ENCODE measurements at places on chromosomes 1 and 21.

- DNase-seq = no peak
These were observed 12.0 kb upstream of the ADORA3 start for GRCh38 chr1:111515291-111516004.

GRCh38 chr21:45511007-45511406 lies 31.2 kb downstream of the SLC19A1 start:
- no peak for DNase-seq

DNA sequence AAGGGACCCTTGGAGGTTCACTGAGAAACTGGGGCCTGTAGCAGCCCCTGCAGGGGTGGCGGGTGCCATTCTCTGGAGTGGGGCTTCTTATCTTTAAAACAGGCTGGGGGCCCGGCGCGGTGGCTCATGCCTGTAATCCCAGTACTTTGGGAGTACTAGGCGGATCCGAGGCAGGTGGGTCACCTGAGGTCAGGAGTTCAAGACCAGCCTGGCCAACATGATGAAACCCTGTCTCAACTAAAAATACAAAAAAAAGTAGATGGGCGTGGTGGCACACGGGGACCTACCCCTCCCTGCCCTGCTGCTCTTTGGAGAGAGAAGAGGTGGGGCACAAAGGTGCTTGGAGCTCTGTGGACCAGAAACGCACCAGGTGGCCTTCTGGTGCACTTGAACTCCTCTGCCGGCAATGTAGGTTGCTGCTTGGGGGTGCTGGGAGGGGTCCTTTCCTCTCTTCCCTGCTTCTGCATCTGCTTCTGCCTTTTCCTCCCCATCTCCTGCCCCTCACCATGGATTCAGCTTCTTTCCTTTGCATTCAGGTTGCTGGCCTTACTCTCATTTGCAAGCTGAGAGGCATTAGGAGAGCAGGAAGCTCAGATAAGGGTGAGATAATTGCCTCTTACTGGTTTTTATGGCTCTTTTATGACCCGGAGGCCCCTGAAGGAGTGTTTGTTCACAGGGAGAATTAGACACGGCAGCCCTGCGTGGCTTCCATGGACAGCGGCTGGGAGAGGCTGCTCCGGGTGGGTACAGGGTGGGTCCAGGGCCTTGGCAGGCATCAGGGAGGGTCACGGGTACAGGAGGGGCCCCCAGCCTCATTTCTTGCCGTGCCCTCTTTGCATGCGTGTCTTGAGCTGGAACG lies 57.4 kb downstream of the ARHGEF10L start:
- no peak for DNase-seq

GRCh38 chr1:209835782-209836298 lies 8.1 kb downstream of the UTP25 start:
- no peak for DNase-seq

DNA sequence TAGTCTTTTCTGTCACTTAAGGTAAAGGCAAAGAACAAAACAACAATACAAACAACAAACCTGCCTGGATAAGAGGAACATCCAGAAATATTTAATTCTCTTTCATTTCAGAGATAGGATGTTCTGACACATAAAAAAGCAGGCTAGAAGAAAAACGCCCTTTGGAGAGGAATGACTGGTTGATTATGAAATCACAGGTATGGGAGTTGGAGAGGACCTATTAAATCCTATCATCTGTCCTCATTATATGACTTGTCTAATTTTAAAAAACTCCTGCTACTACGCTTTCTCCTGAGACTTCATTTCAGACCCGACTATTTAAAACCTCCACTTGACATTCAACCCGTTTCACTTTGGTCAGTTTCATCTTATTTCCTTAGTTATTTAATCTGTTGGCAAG lies 54.1 kb downstream of the TMPRSS15 start:
- DNase-seq = peak; percentile 2

DNA sequence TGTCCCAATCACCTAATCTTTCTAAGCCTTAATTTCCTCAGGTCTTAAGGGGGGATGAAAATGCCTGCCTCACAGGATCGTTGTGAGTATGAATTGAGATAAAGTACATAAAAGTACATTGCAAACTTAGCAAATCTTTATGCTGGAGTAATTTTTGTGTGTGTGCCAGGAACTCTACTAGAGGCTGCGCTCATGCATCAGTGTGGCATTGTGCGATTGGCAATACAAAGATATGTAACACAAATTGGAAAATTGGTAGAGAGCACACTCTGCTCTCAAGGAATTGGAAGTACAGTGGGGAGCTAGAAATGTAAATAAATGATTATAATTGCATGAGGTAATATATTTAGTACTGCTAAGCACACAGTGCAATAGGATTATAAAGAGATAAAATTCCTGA lies 398.3 kb downstream of the DUSP10 start:
- no peak for DNase-seq

DNA sequence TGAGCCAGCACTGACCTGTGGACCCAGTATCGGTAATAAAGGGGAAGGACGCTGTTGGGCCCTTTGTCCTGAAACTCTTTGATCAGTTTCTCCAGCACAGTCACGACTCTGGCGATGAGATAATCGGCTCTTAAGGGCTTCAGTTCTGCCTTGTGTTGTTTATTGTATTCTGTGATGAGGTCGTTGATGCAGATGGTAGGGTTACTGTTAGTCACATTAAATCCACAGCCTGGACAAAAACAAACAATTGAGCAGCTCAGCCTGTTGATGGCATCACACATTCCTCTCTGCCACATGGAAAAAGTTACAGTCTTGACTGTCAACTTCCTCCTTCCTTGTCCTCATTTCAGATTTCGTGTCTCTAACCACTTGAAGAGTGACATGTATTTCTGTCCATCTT lies 57.6 kb downstream of the SIM2 start:
- DNase-seq = peak; percentile 85

DNA sequence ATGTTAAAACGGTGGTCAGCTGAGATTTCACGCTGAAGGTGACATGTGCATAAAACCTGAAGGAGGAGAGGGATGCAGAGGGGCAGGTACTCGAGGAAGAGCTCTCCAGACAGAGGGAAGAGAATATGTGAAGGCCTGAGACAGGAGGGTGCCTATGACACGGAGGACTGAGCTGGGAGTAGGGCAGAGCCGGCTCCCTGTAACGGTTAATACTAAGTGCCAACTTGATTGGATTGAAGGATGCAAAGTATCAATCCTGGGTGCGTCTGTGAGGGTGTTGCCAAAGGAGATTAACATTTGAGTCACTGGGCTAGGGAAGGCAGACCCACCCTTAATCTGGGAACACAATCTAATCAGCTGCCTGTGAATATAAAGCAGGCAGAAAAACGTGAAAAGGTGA lies 136.2 kb upstream of the SYT6 start:
- no peak for DNase-seq

DNA sequence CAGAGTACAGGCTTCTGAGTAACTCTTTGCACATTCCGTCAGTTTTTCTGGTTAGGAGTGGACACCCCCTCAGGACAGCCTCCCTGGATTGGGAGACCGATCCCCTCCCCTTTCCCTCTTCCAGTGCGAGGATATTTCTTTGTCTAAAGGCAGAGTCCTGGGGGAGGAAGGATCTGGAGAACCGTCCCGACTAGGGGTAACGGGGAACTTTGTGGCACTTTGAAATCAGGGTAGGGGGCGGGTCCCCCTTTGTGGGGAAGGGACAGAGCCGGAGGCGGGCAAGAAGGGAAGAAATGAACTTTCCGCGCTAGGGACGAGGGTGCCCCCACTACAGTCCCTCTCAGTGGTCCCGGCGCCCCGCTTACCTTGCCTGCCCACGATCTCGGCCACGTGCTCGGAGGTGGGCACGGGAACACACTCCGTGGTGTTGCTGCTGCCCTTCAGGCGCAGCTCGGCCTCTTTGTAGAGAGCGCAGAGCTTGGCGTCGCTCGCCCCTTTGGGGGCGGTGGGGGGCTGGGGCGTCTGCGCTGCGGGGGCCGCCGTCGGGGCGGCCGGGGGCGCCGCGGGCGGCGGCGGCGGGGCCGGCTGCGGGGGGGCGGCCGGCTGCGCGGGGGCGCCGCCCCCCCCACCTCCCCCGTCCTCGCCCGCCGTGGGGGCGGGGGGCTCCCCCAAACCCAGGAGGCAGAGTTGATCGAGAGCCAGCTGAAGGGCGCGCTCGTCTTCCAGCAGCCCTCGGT lies 917 bp downstream of the MEX3A start:
- no peak for DNase-seq

- DNase-seq = no peak
These were observed 39.3 kb downstream of the HMGB4 start for GRCh38 chr1:33903210-33903589.

DNA sequence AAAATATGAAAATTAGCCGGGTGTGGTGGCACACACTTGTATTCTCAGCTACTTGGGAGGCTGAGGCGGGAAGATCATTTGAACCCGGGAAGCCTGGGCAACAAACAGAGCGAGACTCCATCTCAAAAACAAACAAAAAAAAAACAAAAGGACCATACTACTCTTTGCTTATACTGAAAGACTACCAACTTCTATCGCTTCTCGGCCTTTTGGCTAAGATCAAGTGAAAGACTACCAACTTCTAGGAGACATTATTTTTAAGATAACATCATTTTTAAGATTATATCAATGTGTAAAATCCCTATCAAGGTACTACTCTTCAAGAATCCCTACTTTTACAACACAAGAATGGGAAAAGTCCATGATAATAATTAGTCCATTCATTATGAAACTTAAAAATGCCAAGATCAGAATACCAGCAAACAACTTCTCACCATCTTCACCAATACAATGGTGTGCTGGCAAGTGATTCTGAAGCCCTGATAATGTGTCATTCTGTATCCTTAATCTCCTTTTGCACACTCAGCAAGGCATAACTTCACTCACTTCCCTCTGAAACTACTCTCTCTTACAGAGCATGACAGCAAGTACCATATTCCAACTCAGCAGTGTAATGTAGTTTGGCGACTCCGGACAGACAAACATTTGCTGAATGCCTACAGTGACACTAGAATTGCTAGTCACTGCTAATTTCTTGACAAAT lies 1.7 kb downstream of the PTP4A2 start:
- no peak for DNase-seq

DNA sequence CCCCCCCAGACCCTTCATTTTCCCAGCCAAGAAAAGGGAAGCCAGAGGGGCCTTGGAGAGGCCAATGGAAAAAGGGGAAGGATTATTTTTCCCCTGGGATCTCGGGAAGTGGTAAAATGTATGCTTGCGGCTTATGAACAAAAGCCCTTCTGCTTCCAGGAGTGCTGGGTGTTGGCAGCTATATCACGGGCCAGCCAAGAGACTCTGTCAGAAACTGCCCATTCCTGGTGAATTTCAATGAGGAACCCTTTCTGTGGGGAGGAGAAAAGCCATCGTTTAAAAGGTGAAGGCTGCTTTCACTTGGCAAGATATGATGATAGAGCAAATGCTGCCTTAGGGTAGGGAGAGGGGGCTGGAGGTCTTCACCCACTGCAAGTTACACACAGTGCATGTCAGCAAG lies 69.7 kb upstream of the ZC3H12A start:
- no peak for DNase-seq

DNA sequence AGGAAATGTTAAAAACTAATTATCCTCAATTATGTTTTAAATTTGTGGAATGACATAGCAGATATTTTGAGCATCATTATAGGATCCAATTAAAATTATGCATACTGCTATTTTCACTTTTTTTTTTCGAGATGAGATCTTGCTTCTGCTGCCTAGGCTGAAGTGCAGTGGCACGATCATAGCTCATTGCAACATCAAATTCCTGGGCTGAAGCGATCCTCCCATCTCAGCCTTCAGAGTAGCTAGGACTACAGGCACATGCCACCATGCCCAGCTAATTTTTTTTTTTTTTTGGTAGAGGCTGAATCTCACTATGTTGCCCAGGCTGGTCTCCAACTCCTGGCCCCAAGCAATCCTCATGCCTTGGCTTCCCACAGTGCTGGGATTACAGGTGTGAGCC lies 11.3 kb upstream of the SLC1A7 start:
- DNase-seq = no peak

DNA sequence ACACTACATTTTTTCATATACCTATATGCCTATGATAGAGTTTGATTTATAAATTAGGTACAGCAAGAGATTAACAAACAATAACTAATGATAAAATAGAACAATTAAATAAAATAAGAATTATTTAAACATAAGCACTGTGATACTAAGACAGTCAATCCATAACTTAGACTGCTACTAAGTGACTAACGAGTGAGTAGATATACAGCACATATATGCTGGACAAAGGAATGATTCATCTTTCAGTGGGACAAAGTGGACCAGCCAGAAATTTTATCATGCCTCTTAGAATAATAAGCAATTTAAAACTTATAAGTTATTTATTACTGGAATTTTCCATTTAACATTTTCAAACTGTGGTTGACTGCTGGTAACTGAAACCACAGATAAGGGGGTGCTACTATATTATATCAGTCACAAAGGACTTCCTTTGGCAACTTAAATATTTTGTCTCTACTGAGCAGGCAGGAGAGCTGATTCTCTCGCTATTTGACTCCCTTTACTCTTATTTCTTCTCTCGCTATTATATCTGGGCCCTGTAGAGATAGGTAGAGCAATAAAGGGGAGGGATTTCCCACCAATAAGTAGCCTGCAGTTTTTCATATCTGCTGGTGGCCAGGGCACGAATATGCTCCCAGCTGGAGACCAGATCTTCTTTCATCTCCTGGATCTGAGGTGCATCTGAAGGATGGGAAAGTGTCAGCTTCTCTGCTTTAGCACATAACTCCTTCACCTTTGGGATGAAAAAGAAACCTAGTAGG lies 10.8 kb downstream of the SPTA1 start:
- DNase-seq = no peak

DNA sequence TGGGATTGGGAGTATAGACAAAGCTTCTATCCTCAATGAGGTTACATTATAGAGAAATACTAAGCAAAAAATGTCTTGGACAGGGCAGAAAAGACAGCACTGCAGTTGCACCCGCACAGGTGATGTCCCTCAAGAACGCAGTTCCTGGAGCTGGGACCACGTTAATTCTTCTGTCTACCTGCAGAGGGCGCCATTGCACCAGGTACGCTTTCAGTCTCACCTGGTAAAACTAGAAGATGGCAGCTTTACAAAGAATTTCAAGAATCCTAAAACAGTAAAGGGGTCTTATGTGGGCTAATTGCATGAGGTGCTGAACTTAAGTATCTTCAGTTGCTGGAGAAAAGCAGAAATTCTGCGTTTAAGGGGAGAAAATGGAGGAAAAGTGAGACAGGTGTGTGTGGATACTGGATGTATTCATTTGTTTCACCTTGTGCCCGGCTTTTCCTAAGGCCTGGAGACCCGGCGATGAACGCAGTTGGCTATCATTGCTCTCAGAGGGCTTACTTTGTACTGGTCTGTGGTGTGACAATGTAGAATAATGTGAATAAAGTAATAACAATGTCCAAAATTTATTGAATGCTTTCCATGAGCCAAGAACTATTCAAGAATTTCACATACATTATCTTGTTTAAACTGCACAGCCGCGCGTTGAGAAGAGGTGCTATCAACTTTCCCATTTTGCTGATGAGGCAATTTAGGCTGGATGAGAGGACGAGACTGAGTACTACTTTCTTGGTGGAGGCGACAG lies 276.3 kb upstream of the GREM2 start:
- no peak for DNase-seq
